ENCODE measurements at places on chromosomes 2 and 18.
A peak's percentile ranks its signal among the peaks of the same experiment; 100 is the strongest.

- no peak for DNase-seq
These were observed 202.6 kb upstream of the ID2 start for GRCh38 chr2:8479298-8479697.

DNA sequence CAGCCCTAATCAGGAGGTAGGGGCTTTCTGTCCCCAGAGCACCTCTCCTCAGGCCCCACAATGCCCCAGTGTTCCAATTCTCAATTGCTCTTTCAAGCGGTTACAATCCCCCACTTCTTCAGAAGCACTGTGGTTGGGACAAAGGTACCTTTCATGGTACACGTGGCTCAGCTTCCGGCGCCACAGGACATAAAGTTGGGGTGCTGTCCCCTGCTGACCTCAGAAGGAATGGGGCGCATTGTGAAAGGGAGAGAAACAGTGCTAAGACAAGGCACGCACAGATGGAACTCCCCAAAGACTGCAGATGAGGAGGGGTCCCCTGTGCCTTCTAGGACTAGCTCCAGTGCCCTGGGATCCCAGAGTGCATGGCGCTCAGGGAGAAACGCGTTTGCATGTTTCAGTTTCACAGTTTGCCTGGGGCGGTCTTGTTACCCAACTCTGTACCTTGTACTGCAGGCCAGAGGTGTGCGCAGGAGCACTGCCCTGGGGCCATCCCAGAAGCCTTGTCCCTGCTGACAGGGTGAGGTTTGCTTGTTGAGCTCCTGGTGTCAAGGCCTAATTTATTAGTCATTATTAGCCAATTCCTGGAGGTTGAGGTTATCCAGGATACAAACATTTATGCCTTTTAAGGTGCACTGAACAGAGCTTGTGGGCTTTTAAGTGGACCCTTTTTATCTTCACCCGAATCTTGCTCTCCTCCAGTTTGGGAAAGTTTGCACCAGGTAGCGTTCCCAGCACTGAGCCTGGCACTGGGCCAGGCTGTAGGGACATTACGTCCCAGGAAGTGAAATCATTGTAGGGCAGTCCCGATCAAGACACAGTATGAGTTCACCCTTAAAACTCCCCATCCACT, 7.6 kb downstream of the CNDP1 start:
- DNase-seq: no peak

DNA sequence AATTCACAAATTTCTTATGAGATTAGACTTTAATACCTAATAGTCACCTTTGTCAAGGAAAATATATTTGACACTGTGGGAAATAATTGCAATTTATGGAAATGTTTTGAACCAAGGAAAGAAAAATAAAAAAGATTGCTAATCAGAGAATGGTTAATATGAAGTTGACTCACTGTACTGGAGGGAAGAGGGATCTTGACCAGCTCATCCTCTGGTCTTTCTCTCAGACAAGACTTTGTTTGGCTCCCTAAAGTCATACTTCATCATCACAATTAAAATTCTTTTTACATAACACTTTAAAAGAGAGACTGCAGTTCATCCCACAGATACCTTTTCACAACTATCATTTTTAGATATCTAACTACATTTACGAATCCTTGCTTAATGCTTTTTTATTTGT, 538.5 kb upstream of the ZEB2 start:
- DNase-seq: no peak

DNA sequence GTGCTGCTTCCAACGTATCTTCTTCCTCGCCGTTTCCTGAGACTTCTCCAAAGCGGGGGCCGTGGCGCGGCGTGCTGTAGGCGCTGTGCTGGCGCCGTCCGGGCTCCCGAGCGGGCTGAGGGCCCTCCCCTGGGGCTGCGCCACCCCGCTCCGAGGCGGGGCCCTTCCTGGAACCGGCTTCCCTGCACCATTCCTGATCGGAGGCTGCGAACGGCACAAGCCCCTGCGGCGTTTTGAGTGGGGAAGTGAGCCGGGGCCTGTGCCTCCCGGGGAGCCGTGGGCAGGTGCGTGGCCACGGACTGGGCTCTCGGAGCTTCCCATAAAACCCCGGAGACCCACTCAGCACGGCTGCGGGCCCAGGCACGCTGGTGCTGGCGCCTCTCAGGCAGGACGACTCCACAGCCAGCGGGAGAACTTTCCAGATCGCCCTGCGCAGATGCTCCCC, 74.7 kb downstream of the PSMG2 start:
- DNase-seq: no peak

GRCh38 chr2:135600915-135601314, 69.6 kb downstream of the R3HDM1 start:
- no peak for DNase-seq

DNA sequence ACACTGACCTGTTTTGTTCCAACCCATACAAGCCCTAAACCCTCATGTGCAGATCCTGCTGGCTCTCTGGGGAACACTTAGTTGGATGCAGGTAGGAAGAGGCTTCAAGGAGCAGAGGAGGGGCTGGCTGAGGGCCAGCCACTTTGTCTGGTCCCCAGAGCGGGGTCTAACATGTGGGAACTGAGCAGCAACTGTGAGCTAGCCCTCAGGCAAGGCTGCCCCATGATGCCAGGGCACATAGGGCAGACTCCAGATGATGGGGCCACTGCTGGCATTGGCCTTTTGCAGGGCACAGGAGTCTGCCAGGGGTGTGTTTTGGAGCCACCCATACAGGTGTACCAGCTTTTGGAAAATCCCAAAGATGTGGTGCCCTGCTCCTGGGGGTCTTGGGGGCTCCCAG, 67.7 kb downstream of the HPCAL1 start:
- no peak for DNase-seq

GRCh38 chr2:7748717-7749415, 831.7 kb downstream of the RNF144A start:
- peak; percentile 61 for DNase-seq

DNA sequence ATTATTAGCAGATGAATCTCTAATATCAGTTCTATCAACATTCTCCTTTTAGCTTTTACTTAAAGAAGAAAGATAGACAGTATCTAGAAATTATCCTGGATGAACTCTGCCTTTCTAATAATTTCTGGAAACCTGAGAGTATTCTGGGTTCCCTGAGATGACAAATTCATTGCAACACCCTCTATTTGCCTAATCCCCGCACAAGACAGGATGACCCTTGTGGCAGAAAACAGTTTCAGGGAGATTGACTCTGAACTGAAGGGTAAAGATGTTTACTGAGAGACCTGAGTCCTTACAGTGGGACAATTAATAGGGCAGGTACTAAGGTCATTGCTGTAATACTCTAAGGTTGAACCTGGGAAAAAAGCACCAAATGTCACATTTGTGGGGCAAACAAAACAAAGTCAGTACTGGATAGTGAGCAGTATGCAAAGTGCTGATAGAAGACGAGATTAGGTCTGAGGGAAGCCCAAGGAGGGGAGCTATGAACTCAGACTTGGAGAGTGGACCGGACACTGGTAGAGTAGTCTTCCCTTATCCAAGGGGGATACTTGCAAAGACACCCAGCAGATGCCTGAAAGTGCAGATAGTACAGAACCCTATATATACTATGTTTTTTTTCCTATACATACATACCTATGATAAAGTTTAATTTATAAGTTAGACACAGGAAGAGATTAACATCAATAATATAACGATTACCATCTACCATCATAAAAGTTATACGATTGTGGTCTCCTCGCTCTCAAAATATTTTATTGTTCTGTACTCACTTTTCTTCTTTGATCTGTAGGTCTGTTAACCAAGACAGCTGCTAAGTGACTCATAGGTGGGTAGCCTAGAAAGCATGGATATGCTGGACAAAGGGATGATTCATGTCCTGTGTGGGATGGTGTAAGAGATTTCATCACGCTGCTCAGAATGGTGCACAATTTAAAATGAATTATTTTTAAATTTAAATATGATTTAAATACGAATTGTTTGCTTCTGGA, 148.3 kb upstream of the KLHL14 start:
- DNase-seq: no peak

- DNase-seq: no peak
These were observed 27.7 kb downstream of the ADRA2B start for GRCh38 chr2:96088340-96089335.

GRCh38 chr2:40286721-40287120, 165.2 kb downstream of the SLC8A1 start:
- no peak for DNase-seq

GRCh38 chr2:45750484-45750883, 99.0 kb downstream of the PRKCE start:
- DNase-seq: no peak

DNA sequence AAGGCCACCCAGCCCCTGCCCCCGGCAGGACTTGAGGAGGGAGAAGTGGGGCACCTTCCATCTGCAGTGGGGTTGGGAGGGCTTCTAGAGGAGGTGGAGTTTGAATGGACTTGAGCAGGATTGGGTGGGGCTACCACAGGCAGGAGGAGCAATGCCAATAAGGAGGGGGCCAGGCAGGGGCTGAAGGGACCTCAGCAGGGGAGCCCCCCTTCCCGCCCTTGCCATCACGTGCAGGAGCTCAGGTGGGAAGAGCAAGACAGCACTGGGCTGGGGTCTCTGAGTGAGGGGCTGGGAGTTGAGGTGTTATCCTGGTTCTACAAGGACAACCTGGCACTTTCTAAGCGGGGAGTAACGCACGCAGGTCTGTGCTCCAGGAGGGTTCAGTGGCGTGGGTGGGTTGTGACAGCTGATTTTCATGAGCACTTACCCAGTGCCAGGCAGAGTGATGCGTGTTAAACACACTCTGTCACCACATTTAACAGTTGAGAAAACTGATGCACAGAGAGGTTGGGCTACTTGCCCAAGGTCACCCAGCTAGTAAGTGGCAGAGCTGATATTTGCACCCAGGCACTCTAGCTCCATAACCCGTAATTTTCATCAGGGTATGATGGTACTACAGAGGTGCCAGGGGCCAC, 4.8 kb downstream of the CHRND start:
- DNase-seq: no peak

DNA sequence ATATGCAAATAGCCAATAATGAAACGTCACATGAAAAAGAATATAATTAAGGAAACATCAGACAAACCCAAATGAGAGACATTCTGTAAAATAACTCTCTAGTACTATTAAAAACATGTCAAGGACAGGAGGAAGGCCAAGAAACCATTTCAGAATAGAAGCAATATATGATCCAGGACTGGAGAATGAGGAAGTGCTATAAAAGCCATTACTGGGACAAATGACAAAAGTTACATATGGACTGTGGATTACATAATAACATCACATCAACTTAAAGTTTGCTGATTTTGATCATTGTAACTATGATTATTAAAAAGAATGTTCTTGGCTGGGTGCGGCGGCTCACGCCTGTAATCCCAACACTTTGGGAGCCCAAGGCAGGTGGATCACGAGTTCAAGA, 81.3 kb downstream of the CRACDL start:
- DNase-seq: no peak

- DNase-seq: no peak
These were observed 1934.7 kb upstream of the CELF4 start for GRCh38 chr18:39500306-39500705.

DNA sequence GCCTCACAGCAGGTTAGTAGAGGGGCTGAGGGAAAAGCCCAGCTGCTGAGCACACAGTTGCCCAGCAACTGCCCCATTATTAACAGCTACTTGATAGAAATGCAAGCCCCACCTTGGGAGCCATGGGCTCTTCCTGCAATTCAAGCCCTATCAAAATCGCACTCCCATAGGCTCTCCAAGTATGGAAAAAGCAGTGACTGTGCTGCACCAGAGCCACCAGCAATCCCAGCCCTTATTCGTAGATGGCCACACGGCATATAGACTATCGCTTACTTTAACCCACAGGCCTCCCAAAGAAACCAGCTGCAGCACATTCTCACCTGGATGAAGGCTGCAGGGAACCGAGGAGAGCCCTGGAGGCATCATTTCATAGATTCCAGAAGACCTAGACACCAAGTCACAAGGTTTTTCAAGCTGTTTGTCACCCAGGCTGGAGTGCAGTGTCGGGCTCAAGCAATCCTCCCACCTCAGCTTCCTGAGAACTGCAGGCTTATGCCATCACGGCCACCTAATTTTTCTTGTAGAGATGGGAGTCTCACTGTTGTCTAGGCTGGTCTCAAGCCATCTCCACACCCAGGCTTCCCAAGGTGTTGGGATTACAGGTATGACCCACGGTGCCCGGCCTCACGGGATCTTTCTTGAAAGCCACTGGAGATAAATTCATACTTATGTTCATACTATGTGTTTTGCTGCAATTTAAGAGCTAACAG, 11.3 kb downstream of the NCL start:
- DNase-seq: no peak

GRCh38 chr2:194002699-194003368, 1654.2 kb upstream of the SLC39A10 start:
- DNase-seq: no peak

DNA sequence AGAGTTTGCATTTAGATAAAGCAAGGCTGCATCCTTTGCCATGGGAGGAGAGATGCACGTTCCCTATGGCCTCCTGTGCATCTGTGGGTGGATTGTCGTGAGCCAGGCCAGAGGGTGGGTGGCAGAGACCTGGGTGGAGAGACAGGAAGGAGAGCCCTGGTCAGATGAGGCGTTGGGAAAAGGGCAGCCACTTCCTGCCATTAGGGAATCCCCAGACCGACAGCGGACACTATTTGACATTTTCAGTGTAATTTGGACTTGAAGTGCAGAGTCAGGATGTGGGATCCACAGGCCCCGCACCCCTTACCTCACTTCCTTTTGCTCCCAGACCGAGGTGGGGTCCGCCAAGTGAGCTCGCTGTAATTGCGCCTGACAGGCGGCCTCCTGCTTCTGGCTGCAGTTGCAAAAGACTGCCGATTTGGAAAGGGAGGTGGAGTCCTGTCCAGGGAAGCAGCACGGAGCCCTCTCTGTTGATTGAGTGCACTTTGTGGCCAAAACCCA, 150.0 kb downstream of the DYSF start:
- DNase-seq: no peak

DNA sequence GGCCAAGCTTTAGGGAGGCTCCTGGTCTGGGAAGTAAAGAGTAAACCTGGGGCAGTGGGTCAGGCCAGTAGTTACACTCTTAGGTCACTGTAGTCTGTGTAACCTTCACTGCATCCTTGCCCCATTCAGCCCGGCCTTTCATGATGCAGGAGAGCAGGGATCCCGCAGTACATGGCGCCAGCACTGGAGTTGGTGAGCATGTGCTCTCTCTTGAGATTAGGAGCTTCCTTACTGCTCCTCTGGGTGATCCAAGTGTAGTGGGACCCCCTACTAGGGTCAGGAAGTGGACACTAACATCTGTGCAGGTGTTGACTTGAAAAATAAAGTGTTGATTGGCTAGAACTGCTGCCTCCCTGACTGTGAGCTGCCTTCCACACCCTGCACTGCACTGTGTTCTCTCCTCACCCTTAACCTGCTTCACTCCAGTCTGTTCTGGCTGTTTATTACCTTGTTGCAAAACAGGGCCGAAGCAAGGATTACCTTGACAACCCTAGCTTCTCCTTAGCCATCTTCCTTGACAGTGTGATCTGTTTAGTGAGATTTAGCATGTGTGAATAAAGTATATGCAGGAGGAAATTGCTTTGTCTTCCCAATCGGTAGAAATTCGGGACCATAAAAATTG, 5.2 kb downstream of the RETREG2 start:
- peak; percentile 50 for DNase-seq

GRCh38 chr2:10700078-10700803, 10.5 kb upstream of the NOL10 start:
- no peak for DNase-seq

DNA sequence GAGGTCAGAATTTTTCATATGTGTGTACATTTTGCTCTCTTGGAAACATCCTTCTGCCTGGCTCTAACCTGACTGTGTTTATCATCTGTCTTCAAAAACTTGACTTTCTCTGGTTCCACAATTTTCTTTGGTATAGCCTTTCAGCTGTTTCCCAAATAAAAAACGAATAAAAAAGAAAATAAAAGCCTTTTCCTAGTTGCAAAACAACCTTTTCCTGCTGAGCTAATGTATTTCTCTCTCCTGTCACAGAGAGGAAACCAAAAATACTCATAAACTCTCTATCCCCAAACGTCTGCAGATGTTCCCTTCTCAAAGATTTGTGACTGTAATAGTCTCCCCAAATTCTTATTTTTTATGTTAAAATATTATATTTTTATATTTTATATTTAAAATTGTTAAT, 505.3 kb upstream of the SLC39A10 start:
- no peak for DNase-seq
